ENCODE measurements at places on chromosomes 11 and 22.
A peak's percentile ranks its signal among the peaks of the same experiment; 100 is the strongest.

- DNase-seq = no peak
These were observed 10.9 kb downstream of the AIP start for GRCh38 chr11:67493548-67494370.

- no peak for DNase-seq
These were observed 9.2 kb upstream of the FGF3 start for GRCh38 chr11:69828276-69828970.

DNA sequence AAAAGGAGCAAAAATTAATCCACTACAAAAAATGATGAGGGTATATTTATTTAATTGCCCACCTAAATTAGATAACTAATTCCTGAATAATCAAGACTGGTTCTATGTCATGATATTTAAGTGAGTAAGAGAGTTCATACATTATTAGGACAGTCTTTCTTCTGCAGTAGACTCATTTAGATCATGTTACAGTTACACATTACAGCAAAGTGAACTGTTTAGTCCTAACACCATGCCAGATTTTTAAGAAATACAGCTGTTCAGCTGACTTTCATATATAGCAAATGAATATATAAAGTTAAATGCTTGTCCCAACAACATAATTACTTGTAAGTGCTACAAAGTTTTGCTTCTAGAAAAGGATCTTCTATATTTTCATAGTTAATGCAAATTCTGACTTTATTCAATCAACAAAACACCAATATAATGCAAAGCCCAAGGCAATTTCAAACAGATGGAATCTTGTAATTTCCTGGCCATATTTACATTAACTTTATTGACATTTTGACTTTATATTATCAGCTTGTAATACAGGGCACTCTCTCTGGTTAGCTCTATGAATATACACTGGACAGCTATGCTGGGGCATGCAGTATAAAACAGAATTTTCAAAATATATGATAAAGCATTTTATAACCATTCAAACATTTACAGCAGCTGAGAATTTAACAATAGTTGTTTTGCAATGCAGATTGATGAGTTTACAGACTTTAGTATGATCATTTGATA, 45.7 kb upstream of the TP53AIP1 start:
- DNase-seq = no peak

DNA sequence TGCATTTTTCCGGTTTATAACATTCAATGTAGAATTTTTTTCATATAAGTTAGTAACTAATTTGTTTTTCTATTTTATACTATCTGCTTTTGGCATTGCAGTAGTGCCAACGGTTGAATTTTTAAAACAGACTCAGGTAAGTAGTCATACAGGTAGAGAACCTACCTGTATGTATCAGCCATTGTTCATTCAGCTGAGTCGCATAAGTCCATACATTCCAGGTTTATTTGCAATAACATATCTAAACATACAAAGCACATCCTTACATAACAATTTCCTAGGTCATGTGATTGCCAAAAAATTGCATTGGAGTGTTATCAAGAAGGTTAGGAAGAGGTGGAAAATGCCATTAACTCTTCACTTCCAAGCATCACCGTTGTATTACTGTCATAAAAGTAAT, 1059.3 kb upstream of the CNTN5 start:
- no peak for DNase-seq

DNA sequence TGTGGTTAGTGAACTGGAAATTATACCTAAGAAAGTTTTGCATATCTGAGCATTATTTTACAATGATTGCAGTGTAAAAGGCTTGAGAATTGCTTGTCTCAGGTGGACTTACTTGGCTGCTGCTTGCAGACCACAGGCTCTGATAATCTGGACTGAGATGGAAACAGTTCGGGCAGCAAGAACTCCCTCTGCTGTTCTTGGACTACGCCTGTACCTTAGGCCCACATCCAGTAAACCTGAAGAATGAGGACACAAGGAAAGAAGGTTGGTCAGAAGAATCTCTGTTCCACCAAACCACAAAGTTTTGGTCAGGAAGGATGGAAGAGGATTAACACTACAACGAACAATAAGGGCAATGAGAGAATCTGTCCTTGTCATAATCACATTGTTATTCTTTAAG, 80.1 kb downstream of the C2CD3 start:
- no peak for DNase-seq

- DNase-seq = no peak
These were observed 1585.2 kb upstream of the TENM4 start for GRCh38 chr11:81026032-81026431.

GRCh38 chr11:65873318-65874156, 937 bp upstream of the EFEMP2 start:
- DNase-seq = peak; percentile 93

GRCh38 chr22:40247976-40248375, 70.3 kb downstream of the TNRC6B start:
- no peak for DNase-seq

DNA sequence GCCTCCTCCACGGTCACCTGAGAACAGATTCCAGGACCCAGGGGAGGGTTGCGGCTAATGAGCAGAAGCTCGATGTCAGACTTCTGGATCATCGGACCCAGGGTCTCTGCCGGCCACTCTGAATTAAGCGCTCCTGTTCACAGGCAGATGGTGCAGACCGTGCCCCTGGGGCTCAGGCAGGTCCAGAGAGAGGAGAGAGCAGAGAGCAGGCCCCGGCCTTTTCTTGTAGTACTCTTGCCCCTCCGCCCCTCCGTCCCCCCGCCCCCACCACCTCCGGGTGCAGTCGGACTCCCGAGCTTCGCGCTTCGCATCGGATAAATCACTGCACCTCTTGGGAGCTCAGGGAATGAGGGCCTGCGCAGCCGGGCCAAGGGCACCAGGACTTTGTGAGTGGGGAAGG, 50.3 kb downstream of the RPS6KA4 start:
- no peak for DNase-seq

DNA sequence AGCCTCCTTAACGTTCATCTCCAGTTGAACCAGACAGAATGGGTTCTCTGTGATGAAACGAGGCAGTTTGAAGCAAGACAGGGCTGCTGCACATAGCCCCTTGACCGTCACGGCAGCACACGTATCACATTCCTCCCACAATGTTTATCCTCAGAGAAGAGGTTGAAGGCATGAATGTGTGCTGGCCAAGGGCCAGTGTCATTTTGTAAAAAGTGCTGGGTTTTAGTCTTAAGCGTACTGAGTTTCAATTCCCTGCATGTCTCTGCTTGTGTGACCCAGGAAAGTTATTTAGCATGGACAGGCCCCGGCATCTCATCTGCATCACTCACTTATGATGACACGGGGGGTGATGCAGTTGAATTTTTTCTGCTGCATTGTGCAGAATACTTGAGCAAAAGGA, 31.6 kb downstream of the TTC12 start:
- DNase-seq = no peak

DNA sequence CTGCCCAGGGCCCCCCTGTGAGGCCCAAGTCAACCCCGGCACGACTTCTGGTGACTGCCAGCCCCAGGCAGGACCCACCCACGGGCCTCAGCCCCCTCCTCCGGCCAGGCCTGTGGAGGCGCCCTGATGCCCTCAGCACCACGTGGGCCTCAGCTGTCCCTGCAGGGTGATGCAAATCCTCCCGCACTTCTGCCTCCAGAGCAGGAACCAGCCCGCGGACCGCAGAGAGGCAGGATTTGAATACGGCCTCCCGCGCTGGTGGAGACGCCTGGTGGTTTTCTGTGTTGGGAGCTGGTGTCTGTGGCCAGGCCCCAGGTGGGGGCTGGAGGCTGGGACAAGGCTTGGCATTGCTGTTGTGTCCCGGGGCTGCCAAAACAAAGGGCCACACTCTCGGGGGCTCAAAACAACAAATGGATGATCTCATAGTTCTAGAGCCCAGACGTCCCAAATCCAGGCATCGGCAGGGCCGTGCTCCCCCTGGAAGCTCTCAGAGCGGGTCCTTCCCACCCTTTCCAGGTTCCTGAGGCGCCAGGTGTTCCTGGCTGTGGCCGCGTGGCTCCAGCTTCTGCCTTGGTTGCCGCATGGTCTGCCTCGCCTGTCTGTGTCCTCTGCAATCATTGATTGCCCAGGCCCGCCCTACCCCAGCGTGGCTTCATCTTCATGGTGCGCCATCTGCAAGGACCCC, 19.4 kb downstream of the TRPM5 start:
- DNase-seq = no peak

DNA sequence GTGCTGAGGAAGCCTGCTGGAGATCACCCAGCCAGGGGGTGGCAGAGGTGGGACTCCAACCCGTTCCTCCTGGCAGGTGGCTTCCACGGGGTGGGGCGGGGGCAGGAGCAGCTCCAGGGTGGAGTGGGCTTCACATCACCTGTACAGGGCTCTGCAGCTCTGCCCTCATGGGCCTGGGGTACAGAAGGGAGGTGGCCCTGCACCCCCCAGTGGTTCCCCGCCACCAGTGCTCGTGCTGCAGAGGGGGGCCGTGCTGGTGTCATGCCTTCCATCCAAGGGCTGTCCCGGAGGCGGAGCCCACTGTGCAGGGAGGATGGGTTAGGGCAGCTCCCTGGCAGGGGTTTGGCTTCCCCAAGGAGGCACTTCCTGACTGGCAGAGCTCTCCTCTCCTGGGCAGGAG, 76.4 kb upstream of the SHISAL1 start:
- DNase-seq = no peak

DNA sequence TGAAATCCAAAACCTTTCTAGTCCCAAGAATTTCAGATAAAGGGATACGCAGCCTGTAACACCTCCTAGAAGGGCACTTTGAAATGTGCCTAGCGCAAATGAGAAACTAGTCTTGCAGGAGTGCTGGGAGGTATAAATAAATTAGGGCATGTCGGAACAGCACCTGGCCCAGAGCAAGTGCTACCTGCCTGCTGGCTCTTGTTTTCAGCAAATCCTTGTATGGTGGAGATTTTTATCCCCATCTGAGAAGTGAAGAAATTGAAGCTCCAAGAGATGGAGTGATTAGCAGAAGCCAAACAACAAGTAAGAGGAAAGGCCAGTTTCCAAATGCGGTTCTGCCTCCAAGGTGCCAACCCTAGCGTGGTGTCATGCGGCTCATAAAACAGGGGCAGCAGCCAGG, 36.7 kb upstream of the TFIP11 start:
- no peak for DNase-seq

DNA sequence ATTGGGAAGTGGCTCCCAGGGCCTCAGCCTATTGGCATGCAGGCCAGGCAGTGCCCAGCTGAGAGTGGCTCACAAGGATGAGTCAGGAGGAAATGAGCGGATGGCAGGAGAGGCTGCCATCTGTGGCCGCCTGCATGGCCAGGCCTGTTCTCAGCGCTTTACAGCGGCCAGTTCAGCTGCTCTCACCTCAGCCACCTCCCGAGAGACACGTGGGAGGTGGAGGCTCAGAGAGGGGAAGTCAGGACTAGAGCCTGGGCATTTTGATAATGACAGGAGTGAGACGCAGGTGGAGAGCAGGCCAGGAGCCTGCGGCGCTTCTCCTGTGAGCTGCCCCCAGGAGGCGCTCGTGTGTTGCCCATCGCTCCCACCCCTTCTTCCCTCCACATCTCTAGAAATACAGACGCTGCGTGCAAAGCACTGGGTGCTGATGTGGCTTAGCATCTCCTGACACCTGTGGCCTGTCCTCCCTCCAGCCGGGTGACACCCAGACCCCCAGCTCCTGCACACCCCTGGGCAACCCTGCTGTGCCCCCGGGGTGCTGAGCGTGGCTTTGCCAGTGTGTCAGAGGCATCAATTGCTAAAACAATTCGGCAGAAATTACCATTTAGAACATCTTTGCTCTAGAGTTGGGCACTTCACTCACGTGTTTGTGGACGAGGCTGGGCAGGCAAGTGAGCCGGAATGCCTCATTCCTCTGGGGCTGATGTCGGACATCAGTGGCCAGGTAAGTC, 21.4 kb upstream of the PANX2 start:
- no peak for DNase-seq

DNA sequence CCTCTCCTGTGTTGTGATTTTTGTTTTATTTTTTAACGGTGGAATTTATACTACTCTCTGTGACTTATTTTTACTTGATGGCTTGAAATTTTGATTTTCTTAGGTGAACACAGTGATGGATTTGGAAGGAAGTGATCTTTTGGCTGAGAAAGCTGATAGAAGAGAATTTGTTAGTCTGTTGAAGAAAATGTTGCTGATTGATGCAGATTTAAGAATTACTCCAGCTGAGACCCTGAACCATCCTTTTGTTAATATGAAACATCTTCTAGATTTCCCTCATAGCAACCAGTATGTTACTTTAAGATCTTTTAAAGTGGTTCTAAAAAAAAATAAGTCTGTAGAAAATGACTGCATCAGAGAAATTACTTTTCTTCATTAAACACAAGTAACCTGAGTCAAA, 82.1 kb downstream of the HIPK3 start:
- no peak for DNase-seq

- no peak for DNase-seq
These were observed 1373.8 kb downstream of the BRD1 start for GRCh38 chr22:48453751-48454485.

- DNase-seq = no peak
These were observed 1.3 kb upstream of the ZBTB16 start for GRCh38 chr11:114058026-114058706.

- DNase-seq = no peak
These were observed 55.1 kb downstream of the AAMDC start for GRCh38 chr11:77876045-77876444.

GRCh38 chr11:64285885-64286800, 495 bp downstream of the GPR137 start:
- DNase-seq = no peak

DNA sequence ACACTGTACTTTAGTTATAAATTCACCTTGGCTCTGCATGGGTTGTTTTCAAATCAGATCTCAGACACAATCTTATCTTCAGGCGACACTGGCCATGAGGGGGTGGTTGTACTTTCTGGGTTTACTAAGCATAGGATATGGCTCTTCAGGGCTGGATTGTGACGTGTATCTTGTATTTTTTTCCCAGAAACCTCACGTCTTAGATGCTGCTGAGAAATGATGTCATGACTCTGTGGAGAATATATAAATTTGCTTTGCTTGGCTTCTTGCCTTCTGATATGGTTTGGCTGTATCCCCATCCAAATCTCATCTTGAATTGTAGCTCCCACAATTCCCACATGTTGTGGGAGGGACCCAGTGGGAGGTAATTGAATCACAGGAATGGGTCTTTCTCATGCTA, 82.8 kb upstream of the VSTM5 start:
- no peak for DNase-seq

DNA sequence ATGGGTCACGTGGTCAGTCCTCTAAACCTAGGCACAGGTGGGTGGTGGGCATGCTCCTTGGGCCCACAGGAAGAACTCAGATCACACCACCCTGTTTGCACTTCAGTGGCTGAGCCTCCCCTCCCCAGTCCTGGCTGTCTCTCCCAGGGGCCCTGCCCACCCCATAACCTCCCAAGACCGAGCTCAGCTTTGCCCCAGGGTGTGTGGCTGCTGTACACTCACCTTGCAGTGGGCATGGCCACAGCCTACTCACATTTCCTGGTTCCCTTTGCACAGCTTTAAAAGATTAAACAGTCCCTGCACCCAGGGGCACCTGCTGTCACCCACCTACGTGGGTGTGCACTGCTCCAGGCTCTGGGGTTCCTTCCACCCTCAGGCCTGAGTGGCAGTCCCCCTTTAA, 13.8 kb downstream of the TRIOBP start:
- no peak for DNase-seq

All from amniotic stem cell (primary cell).